ENCODE measurements at places on chromosomes 1 and 21.

DNA sequence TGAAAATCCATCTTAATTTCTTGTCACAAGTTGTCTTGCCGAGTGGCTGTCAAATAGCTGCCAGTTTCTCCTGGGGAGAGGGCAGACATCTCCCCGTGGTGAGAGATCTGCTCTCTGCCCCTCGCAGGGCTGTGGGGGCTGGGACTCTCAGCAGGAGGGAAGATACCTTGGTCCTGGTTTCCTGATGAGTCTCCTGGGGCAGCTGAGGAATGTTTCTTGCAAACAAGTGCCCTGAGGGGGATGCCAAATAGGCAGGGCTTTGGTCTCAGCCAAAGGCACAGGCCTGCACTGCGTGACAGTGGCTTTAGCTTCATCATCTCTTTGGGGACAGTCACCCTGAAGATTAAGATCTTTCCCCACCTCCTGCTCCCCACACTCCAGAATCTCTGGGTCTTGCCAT lies 40.9 kb downstream of the SYT6 start:
- no peak for DNase-seq

DNA sequence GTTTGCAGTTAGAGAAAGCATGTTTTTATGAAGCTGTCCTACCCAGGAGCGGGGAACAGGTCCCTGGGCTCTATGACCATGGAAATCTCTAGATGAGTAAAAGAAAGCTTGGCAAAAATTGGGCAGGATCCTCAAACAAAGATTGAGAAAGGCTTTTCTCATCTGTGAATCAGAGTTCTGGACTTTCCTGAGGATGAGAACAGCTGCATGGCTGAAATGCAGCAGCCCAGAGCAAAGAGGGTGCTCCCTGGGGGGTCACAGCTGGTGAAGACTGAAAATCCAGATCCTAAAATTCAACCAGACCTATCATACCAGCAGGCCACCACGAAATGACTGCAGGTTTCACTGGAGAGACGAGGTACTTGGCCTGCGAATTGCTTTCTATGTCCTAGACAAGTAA lies 65.7 kb upstream of the APP start:
- no peak for DNase-seq

- no peak for DNase-seq
These were observed 33.3 kb downstream of the MORN1 start for GRCh38 chr1:2358072-2358471.

DNA sequence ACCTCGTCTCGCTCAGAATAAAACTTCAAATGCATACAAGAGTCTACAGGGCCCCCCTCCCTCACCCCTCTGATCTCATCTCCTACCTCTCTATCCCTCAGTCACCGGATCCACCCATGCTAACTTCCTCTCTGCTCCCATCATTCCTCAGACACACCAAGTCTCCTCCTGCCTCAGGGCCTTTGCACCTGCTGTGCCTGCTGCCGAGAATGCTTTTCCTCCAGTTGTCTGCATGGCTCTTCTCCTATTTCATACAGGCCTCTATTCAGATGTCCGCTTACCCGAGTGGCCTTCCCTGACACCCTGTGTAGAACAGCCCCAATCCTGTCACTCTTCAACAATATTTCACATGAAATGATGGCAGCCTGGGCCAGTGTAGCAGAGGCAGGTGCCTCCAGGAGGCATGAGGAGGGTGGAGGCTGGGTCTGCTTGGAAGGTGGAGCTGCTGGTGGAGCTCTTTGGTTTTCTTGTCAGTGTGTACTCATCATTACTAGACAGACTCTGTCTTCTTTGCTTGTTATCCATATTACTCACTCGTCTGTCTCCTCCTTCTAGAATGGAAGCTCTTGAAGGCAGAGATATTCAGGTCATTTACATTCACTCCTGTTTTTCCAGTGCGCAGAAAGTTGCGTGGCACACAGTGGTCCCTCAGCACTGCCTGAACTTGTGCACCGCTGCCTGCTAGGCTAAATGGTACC lies 4.2 kb downstream of the SH2D2A start:
- DNase-seq = no peak

GRCh38 chr1:53172426-53173128 lies 24.0 kb upstream of the CPT2 start:
- peak; percentile 83 for DNase-seq

- DNase-seq = no peak
These were observed 34.7 kb downstream of the RGS5 start for GRCh38 chr1:163168053-163168452.

DNA sequence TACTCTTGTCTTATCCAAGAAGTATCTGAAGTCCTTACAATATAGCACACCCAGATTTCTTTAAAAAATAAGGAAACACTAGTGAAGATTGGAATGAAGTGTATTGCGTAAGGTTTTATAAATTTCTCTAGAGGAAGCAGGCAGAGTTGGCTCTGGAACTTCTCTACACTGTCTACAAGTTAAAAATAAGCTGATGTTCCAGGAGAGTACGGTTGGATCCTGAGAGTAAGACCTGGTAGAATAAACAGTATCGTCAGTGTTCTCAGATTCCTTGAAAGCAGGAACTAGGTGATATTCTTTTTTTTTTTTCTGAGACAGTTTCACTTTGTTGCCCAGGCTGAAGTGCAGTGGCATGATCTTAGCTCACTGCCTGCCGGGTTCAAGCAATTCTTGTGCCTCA lies 107.9 kb downstream of the USP25 start:
- DNase-seq = no peak

GRCh38 chr1:3821447-3821846 lies 25.1 kb upstream of the LRRC47 start:
- DNase-seq = peak; percentile 85

DNA sequence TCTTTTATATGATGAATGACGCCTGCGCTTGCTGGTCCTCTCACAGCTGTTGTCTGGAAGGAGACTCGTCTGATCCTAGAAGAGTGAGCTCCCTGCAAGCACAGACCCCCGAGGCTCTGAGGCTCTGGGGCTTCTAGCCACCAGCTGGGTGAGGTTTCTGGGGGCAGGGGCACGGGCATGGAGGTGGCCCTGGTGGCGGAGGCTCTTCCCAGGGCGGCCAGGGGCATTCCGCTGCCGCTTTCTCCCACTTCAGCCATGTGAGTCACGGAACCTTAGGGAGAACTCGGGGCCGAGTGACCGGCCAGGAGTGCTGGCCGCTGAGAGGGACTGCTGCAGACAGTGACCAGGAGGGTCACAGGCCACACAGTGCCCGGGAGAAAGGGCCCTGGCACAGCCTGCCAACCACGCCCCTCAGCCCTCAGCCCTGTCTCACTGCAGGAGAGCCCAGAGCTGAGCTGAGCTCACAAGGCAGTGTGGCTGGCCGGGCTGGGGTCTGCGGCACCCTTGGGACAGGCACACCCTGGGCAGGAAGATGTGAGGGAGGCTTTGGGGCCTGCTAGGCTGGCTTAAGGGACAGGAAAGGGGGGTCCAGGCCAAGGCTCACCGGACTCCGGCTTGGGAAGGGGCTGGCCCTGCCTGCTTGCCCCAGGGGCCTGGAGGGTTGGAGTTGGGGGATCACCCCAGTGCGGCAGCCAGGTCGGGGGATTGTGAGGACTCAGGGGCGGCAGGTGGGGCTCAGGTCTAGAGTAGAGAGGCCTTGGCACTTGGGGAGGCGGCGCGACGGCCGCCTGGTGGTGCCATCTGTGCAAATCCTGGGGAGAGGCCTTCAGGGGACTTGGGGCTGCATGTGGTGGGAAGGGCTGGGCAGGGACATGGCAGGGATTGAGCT lies 35.7 kb downstream of the MORN1 start:
- no peak for DNase-seq

DNA sequence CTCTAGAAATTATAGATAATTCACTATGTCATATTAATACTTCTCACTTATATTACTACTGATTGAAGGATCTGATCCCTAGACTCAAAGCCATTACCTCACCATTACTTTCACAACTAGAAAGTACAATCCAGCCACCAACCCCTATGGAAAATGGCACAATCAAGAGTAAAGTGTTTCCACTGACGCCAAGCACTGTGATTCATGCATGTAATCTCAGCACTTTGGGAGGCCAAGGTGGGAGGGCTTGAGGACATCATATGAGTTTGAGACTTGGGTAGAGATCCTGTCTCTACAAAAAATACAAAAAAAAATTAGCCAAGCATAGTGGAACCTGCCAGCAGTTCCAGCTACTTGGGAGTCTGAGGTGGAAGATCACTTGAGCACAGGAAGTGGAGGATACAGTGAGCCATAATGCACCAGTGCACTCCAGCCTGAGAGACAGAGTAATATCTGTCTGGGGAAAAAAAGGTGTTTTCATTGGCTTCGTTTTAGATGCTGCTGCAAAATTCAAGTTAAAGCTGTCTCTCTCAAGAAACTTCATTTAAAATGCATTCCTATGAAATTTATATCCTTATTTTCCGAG lies 126.5 kb downstream of the AKT3 start:
- DNase-seq = no peak

GRCh38 chr1:104629589-104629988 lies 879.9 kb downstream of the AMY1C start:
- DNase-seq = no peak

GRCh38 chr1:45009956-45010854 lies 919 bp downstream of the HECTD3 start:
- no peak for DNase-seq

- no peak for DNase-seq
These were observed 14.2 kb upstream of the RGS4 start for GRCh38 chr1:163055005-163055404.

DNA sequence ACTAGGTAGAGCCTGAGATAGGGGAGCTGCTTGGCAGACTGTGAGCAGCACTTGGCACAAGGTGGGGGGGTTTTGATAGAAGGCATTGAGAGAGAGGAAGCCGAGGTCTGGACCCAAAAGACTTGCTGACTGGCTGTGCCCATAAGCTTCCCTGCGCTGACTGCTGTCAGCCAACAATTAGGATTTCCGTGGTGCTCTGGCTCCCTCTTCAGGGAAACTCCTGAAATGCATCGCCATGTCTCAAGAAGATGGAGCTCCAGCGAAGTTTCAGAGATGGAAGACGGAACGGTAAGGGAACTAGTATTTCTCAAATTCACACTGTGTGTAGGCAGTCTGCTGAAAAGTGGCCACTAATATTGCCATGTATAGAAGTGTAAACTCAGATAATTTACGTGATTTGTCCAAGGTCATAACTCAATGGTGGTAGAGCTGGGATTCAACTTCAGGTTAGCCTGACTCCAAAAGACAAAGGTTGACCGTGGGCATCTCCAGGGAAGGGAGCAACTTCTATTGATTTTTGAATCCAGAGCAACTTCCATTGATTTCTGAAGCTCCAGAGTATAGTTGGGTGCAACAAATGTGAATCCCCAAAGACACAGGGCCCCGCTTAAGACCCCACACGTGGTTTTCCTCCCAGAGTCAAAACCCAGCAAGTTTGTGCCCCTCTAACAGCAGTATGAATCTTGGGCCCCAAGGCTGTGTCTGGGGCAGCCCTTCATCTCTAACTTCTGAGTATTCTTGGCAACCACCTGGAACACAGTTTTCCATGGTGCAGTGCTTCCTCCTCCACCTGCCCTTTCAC lies 44.5 kb upstream of the CRNN start:
- peak; percentile 87 for DNase-seq

DNA sequence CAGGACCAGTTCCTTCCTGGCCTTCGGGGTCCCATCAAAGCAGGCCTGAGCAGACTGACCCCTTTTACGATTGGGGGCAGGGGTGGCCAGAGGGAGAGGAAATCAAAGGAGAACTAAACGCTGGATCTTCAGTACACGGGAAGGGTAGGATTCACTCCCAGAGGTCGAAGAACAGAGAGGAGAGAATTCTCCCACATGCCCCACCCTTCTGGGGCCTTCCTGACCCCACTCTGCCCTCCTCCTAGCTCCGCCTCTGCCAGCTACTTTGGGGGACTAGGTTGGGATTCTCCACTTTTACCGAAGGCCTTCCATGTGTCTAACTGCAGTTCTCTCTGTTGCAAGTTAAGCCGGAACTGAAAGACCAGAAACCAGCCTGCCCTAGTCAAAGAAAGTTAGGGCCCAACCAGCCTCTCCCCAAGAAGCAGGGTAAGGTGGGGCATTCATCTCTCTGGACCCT lies 654 bp upstream of the ARHGEF2 start:
- DNase-seq = no peak

DNA sequence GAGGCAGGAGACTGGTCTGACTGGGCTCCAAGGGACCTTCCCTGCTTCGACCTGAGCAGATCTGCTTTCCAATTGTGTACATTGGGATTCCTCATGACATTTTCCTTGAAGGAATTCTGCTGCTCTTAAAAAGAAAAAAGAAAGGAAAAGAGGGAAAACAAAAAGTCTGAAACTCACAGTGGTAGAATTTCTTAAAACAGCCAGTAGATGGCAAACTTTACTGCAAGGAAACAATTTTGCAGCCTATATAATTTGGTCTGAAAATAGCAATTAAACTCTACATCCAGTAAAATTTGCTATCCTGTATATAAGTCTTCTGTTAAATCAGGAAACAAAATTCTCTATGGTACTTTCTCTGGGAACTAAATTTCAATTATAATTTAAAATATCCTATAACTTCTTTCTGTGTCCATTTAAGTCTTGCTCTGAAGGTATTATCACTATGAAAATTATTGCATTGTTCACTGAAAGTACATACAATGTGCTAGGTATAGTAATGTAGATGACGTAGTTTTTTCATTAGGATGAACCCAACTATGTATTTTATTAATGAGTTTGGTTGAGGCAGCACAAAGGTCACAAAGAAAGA lies 59.8 kb downstream of the CRB1 start:
- DNase-seq = no peak

GRCh38 chr1:40001456-40001855 lies 39.1 kb upstream of the CAP1 start:
- DNase-seq = no peak

- no peak for DNase-seq
These were observed 4.0 kb downstream of the ABCG1 start for GRCh38 chr21:42222821-42223390.

DNA sequence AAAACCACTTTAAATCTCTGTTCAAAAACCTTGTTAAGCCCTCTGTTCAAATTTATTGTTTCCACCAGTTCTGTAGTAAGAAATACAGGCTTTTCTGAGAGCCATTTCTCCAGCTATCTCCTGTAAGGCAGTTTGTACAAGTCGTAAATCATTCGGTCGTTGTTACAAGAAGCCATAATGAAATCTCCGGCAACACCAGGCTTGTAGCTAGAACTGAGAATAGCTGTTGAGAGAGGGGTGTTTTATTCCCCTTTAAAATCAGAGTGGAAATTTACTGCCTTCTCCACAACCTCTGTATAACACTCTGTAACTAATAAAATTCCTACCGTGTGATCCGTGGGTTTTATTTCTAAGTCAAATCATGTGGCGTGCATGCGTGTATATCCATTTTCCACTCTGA lies 335.8 kb upstream of the KAZN start:
- DNase-seq = no peak

GRCh38 chr21:21612466-21612865 lies 614.3 kb downstream of the NCAM2 start:
- DNase-seq = no peak

GRCh38 chr21:38875694-38876492 lies 70.2 kb downstream of the ETS2 start:
- DNase-seq = no peak

DNA sequence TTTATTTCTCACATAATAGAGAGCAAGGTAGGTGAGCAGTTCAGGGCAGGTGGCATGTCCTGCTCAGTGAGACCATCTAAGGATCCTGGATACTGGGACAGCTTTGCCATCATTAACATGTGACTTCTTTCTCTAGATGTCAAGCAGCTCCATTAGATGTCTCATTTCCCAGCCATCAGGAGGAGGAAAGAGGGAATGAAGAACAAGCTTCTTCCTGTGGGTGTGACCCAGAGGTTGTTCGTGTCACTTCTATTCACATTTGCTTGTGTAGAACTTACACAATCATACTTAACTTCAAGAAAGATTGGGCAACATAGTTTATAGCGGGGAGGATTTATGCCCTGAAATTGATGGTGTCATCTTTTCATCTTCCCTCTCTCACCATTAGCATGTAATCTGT lies 169.2 kb upstream of the B3GALT2 start:
- no peak for DNase-seq

GRCh38 chr1:108957888-108958287 lies 5.4 kb downstream of the CLCC1 start:
- DNase-seq = no peak

All from WERI-Rb-1 (cell line).